ENCODE measurements at places on chromosomes 5 and 9.

- DNase-seq, result no peak
Observed at GRCh38 chr9:87564791-87565241, 67.1 kb downstream of the DAPK1 start.

- DNase-seq, result no peak
Observed at GRCh38 chr9:97809666-97810344, 43.2 kb upstream of the FOXE1 start.

DNA sequence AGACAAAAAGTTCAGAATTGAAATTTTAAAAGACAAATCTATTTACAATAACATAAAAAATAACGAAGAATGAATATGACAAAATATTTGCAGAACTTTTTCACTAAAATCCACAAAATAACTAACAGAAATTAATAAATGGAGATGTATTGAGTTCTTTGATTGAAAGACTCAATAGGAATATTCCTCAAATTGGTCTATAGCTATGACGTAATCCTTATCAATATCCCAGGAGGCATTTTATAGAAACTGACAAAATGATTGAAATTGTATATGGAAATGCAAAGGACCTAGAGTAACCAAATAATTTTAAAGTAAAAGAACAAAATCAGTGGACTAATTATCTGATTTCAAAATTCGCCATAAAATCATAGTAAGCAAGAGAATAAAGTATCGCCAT, 328.7 kb downstream of the MED10 start:
- no peak for DNase-seq

- DNase-seq, result no peak
Observed at GRCh38 chr9:21583628-21584377, 101.7 kb upstream of the IFNE start.

DNA sequence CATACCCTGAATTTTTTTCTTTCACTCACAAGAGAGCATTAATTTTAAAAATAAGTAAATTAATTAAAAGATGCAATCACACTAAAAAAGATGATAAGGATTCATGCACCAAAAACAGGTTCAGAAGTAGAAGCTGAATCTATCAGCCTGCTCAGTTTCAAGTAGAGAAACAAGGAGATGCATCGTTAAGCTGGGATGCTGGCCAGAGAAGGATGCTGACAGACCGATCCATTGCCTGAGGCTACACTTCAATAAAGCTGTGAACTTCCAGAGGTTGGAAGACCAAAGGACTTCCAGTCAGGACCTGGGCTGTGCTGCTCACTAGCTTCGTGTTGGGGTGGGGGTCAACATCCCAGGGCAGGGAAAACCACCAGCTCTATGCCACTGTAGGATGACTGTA, 457.7 kb downstream of the EFNA5 start:
- no peak for DNase-seq

GRCh38 chr9:130756455-130757152, 63.0 kb downstream of the EXOSC2 start:
- no peak for DNase-seq

GRCh38 chr5:10310066-10310779, 2.5 kb upstream of the CMBL start:
- DNase-seq, result no peak

DNA sequence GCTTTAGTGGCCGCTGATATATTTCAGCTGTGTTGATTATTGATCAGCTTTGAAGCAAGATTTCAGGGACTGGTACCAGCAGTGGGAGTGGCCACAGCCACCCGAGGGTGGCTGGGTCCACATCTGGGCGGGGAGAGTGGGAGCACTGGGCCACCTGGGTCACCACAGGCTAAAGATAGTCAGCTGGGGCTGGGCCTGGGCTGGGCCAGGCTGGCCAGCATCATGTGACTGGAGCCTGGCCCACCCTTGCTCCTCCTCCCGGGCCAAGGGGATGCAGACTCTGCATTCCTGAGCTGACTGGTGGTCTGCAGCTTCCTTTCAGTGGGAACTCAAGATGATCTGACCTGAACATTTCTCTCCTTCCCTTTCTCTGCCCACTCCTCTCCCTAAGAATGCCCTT, 27.1 kb downstream of the LARP1 start:
- no peak for DNase-seq
